ENCODE measurements at places on chromosomes 12 and 14.

DNA sequence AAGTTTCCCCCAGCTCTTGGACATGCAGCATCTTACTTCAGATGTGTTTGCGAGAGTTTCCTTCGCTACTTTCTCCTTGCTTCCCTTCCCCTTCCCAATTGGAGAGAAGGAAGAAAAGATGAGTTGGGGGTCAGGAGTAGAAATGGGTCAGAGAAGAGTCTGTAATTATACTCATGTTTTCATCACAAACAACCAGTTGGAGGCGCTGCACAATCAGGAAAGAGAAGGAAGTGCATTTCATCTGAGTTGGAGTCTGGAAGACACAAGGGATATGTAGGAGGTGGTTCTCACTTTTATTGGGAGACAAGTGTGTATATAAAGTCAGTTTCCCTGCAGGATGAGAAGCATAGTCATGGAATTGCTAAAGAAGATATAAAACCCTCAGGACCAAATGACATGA, 31.3 kb upstream of the VSX2 start:
- DNase-seq = no peak

DNA sequence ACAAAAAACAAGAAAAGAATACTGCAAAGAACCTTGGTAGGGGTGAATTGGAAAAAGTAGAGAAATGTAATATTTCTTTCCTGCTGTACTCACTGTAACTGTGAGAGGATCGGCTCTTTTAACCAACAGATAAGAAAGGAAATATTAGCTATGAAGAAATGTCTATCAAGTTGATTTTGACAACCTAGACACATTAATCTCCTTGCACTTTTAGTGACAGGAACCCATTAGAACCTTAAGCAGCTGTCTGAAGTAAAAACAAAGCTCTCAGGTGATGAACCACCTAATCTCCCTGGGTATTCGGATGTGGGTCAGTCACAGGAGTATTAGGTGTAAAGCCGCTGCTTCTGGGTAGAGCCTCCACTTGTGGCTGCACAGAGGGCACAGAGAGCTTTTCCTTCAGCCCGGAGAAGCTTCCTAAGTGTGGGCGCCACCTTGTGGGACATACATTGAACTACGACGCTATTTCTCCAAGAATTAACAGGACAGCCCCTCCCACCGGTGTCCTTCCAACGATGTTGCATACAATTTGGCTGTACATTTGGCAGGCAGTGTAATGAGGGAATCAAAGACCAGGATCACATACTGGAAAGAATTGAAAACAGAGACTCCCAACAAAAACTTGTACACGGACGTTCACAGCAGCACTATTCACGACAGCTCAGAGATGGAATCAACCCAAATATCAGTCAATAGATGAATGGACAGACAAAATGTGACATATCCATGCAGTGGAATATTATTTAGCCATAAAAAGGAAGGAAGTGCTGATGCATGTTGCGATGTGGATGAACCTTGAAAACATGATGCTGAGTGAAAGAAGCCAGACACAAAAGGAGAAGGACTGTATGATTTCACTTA, 28.9 kb upstream of the MAPKAPK5 start:
- peak; percentile 33 for DNase-seq

GRCh38 chr12:108668063-108668462, 34.4 kb upstream of the SELPLG start:
- no peak for DNase-seq

- no peak for DNase-seq
These were observed 105.1 kb downstream of the MNAT1 start for GRCh38 chr14:60839657-60840056.

DNA sequence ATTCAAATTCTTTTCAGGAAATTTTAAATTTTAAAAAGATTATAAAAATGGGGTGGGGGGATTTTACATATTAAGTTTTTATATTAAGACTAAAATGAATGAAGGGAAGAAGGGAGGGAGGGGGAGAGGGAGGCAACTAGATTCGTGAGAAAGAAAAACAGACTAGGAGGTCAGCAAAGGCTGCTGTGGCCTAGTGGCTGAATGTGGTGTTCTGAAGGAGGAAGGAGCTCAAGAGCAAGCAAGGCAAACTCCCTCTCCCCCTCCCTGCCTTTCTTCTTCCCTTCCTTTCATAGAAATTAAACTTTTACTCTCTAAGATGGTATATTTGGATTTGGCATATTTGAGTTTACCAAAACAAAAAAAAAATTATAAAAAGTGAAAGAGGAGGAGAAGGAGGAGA, 18.1 kb downstream of the DYRK2 start:
- no peak for DNase-seq

DNA sequence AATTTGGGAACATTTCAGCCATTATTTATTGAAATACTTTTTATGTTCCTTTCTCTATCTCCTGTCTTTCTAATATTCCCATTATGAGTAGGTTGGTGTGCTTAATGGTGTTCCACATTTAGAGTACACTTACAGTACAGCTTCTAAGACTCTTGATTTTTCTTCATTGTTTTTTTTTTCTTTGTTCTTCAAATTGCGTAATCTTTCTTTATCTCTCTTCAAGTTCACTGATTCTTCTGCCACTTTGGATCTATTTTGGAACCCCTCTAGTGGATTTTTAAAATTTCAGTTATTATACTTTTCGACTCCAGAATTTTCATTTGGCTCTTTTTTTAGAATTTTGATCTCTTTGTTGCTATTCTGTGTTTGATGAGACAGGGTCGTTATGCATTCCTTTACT, 157.7 kb downstream of the ADGRD1 start:
- DNase-seq = no peak

- no peak for DNase-seq
These were observed 252.6 kb upstream of the PRKD1 start for GRCh38 chr14:30180219-30180618.

GRCh38 chr12:63802012-63802608, 22.4 kb downstream of the RXYLT1 start:
- no peak for DNase-seq

DNA sequence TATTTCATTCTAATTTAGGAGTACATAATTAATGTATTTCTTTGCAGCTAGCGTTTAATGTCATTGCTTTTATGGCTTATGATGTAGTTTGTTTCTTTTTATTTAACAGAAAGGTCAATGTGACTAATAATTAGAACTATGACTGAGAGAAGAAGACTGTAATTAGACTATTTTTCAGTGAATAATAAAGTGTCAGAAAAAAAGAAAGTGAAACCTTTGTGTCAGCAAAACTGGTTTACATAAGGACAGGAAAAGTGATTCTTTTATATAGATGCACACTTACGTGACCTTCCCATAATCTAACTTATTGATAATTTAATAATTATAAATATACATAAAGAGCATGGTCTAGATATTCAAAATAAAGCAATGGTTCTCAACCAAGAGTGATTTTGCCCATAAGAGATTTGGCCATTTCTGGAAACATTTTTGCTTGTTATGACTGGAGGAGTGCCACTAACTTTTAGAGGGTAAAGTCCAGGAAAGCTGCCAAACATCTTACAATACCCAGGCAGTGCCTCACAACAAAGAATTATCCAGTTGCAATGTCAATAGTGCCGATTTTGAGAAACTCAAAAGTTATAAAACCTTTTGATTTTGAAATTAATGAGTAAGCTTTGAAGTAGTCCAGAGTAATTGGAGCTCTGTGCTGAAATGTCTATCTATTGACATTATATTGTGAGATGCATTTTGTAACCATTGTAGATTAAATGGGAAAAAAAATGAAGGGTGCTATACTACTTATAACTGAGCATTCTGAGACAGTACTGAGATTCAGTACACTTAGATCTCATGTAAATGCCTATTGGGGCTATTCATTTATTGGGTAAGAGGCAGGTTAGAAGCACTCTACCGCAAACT, 227.1 kb downstream of the C12orf50 start:
- DNase-seq = no peak

GRCh38 chr14:99420711-99421110, 59.9 kb downstream of the SETD3 start:
- no peak for DNase-seq

GRCh38 chr12:11431486-11431885, 36.1 kb upstream of the PRB2 start:
- no peak for DNase-seq

DNA sequence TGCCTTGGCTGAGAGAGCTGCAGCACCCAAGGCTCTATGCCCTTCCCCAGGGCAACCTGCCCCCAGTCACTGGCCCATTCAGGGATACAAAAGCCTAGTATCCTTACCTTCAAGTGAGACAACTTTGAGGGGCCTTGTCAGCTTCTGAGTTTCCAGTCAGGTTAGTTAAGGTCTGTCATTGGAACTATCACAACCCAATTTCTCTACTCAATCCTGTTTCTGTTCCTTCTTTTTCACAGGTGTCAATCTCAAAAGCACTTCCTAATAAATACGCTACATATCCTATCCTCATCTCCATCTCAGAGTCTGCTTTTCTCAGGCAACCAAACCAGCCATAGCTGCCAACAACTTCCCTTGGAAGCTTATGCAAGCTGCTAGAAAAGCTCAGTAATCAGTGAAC, 4.9 kb upstream of the PTGDR start:
- no peak for DNase-seq

GRCh38 chr14:24456980-24457379, 14.4 kb upstream of the SDR39U1 start:
- no peak for DNase-seq

DNA sequence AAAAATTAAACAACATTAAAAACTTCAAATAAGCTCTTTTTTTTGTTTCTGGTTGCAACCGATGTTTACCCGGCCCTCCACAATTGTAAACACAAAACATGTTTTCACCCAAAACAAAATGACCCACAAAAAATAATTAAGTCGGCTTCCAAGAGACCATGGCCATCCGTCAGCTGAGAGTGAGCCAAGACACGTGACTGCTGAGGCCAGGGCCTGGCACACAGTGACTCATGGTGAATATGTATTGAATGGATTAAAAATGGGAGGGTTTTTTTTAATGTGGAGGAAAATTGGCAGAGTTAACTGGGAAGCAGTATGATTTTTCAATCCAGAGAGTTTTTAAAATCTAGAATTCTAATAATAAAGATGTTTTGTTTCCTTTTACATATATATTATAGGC, 13.8 kb upstream of the CPNE8 start:
- no peak for DNase-seq

GRCh38 chr14:20723488-20723887, 22.2 kb upstream of the EDDM3A start:
- no peak for DNase-seq

- DNase-seq = no peak
These were observed 21.3 kb downstream of the SCAF11 start for GRCh38 chr12:45969084-45969483.

DNA sequence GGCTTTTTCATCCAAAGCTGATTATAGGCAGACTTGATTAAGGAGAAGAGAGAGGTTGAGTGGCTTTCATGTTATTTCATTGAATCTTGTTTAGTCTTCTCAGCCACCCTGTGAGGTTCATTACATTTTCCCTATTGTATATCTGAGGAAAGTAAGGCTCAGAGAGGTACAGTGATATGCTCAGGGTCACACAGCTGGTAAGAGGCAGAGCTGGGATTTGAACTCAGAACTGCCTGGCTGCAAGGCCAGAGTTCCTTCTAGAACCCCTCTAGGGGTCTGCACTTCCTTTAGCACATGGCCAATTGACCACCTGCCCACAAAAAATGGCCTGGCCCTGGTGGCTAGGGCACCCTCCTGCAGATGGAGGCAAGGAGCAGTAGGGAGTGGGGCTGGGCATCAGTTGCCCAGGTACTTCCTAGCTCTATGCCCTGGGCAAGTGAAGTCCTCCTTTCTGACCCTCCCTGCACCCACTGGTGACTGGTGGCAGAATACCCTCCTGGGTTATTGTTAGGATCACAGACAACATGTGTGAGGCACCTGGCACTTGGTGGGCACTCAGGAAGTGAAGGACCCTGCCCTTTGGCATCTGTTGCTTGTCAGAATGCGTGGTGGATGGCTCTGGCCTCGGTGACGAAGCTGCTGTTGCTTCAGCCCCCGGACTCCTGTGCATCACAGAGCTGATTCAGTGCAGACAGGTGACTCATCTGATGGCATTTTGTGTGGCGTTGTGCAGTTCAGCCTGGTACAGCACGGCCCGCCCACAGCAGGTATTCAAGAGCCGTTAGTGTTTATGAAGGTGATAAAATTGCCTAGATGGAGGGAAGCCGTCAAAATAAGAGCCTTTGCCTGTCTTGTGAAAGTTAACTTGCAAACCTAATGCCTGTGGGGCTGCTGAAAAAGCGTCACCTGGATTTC, 115.8 kb downstream of the SLC25A47 start:
- DNase-seq = no peak

GRCh38 chr12:113465808-113466453, 5.7 kb downstream of the LHX5 start:
- no peak for DNase-seq

All from stimulated activated CD4-positive, alpha-beta T cell treated with anti-CD3 and anti-CD28 coated beads, Interleukin-1b, Interleukin-23, amount 100 ng/mL, for 1 hour (primary cell).